ENCODE measurements at places on chromosomes 3 and 15.

DNA sequence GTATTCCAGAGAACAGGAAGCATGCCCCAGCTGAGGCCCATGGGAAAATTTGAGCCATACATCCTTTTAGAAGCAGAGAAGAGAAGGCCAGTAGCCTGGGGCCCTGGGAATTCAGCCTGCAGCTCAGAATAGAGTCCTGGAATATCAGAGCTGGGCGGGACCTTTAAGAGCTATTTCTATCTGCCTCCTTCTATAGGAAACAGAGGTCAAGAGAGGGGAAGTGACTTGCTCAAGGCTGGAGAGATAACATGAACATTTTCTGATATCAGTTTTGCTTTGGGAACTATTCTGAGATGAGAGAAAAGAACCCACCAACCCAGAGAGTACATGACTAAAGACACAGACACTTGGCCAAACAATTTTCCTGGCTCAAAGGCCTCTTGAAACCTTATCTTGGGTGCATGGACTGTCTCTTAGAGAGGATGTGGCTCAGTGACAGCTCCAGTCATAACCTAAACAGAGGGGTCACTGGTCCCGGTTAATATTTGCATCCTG lies 26.0 kb downstream of the MASP1 start:
- no peak for DNase-seq

DNA sequence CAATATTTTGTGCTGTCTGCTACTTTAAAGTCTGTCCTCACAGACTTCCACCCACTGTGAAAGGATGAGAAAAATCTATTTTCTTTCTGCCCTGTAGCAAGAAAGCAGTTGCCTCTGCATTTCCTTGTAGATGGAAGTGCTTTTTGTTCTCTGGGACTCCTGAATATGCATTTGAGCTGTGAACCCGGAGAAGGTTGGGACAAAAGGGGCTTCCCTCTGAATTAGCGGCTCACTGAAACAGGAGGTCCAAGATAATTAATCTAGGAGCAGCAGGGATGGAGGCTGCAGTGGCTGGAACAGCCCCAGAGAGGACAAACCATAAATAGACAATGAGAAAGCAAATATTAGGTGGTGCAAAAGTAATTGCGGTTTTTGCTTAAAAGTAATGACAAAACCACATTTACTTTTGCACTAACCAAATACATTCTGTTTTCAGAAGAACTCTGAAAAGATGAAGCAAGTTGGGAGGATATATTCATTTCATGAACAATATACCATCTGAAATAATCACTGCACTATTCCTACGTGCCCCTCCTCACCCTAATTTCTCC lies 143.4 kb upstream of the KBTBD8 start:
- no peak for DNase-seq

DNA sequence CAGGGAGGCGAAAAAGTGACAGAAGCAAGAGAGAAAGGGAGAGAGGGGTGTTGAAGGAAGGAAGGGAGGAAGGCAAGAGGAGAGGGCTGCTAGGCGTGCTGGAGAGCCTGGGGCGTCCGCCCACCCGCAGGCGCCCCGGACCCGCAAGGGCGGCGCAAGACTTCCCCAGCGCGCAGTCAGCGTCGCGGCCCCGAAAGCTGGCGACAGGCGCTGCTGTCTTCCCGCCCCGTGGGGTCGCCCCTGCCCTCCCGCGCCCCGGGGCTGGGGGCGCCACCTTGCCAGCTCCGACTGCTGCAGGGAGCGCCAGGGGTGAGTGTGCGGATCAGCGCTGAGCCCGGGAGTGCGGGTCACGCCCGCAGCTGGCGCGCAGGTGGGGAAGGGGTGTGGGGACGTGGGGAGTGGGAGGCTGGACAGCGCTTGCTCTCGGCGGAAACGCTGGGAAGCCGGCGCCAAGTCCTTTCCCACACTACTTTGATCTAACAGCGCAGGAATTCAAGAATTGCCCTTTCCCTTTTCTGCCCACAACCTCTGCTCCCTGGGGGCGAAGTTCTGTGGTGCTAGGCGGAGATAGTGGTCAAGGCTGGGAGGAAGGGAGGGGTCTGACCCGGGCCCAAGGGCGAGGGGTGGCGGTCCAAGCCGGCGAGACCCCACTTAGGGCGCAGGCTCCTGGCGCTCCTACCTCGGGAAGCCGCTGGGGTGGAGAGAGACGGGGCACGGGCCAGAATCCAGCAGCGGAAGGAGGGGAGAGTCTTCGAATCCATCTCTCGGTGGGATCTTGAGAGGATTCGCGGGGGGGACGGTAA lies 266.1 kb downstream of the CGGBP1 start:
- no peak for DNase-seq

DNA sequence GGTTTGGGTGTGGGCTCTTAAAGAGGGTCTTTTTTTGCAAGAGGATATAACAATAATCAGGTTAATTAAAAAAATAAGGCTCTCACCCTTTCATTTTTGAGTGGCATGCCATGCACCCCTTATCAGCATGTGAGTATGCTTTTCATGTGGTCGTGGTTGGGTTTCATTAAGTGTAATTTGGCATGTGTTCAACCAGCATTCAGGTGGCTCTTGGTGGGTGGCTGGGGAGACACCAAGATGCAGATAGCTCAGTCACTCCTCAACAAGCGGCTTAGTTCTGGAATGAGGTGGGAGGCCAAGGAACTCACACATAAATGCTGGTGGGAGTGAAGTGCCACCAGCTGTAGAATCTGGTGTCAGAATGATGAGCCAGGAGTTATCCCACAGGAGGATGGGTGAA lies 66.8 kb downstream of the FLNB start:
- DNase-seq = no peak

DNA sequence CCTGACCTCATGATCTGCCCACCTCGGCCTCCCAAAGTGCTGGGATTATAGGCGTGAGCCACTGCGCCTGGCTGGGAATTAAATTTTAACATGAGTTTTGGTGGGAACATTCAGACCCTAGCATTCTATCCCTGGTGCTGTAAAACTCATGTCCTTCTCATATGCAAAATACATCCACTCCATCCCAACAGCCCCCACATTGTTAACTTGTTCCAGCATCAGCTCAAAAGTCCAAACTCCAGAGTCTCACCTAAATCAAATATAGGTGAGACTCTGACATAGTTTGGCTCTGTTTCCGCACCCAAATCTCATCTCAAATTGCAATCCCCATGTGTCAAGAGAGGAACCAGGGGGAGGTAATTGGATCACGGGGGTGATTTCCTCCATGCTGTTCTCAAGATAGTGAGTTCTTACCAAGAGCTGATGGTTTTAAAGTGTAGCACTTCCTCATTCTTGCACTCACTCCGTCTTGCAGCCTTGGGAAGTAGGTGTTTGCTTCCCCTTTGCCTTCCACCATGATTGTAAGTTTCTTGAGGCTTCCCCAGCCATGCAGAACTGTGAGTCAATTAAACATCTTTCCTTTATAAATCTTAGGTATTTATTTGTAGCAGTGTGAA lies 96.2 kb upstream of the PLCL2 start:
- DNase-seq = no peak

GRCh38 chr3:72042397-72043203 lies 257.7 kb upstream of the PROK2 start:
- no peak for DNase-seq

GRCh38 chr15:68815598-68815997 lies 5.1 kb downstream of the ANP32A start:
- no peak for DNase-seq

DNA sequence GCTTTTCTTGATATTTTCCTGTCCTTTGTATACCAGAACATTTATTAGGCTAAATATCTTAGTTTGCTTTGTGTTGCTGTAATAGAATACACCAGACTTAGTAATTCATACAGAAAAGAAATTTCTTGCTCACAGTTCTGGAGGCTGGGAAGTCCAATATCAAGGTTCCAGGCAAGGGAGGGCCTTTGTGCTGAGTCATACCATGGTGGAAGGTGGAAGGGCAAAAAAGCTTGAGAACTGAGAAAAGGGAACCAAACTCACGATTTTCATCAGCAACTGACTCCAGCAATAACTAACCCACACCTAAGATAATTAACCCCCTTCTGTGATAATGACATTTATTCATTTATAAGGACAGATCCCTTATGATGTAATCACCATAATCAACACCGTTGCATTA lies 496.9 kb upstream of the SUCLG2 start:
- no peak for DNase-seq

DNA sequence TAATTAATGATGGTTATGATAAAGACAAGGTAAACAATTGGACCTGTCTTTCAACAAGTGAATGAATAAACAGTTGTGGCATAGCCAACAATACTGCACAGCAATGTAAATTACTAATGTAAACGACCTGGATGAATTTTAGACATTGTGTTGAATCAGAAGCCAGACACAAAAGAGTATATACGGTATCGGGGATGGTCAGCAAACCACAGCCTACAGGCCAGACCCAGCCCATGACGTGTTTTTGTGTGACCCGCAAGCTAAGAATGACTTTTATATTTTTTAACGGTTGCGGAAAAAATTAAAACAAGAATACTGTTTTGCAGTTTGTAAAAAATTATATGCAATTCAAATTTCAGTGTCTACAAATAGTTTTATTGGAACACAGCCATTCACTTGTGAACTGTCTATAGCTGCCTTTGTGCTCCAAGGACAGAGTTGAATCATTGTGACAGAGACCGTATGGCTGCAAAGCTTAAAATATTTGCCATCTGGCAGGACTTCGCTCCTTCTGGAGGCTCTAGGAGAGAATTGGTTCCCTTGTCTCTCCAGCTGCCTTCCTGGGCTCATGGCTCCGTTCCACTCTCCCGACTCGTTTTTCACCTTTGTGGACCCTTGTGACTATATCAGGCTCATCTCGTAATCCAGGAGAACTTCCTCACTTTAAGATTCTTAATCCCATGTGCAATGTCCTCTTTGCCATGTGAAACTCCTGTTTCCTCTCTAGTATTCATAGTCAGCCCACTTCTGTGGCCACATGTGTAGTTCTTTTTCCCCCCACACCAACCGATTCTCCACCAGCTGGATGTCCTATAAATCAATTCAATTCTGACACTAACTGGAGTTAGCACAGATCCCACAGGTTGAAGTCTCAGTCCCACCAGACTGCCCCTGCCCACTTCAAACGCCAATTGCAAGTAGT lies 72.7 kb downstream of the CMTM8 start:
- DNase-seq = no peak

DNA sequence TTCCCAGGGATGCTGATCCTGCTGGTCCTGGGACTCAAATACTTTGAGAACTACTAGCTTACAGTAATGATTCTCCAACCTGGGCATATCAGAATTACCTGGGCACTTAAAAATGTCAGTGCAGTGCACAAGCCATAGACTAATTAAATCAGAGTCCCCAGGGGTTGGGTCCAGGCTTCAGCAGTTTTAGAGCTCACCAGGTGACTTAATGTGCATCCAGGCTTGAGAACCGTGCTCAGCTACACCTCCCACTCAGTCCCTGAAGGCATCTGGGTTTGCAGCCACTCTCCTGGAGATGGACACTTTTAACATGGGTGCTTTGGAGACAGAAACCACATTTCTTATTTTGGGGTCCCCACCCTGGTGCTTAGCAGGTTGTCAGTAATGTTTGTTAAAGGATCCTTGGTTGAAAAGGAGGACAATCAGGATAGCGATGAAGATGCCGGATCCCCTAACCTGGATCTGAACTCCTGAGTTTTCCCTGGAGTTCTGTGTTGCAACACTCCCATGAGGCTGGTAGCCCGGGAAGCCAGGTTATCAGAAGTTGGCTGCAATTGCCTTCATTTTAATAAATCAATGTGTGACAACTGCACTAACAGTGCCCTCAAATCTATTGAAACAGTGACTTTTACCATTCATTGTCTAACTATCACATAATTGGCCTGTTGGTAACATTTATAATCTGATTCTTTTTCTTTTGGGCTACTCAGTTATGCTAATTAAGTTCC lies 48.1 kb downstream of the BFSP2 start:
- no peak for DNase-seq

DNA sequence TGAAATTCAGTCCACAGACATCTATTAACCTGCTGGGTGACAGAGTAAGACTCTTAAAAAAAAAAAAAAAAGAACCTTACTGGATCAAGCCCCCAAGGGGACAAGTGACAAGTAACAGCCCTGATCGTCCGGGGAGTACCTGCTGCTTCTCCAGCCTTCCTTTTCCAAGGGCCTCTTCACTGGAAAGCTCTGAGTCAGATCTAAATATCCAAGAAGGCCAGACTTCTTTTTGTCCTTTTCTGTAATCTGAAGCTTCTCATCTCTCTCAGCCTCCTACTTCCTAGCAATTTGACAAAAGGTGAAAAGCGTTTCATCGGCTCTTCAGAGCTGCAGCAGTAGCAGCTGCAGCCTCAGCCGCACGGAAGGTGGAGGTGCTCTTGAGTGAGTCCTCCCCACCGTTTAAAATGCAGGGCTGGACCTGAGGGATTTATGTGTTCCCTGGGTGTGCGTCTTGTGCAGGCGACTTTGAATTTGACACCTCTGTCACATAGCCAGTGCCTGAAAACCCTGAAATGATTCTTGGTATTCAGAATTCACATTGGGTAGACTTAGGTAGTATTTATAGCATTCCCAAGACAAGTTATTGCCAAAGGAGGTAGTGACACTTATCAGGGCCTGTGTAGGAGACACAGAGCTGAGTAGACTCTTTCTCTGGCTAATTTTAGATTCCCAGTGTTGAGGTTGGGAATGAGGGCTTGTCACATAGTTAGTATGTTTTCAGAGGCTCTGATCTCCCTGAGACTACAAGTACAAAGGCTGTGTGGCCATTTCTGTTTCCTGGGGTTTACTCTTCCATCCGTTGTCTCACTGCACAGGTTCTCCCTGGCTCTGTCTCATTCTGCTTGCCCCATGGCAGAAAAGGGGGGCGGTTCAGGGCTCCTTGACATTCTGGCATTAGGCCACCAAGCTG lies 291.2 kb upstream of the C2CD4B start:
- no peak for DNase-seq

- DNase-seq = no peak
These were observed 60.7 kb downstream of the CAPN7 start for GRCh38 chr3:15266510-15267376.

GRCh38 chr3:187758318-187758955 lies 13.2 kb upstream of the BCL6 start:
- no peak for DNase-seq

GRCh38 chr15:23588268-23588667 lies 22.8 kb downstream of the MKRN3 start:
- no peak for DNase-seq

GRCh38 chr3:148332509-148332908 lies 365.2 kb upstream of the AGTR1 start:
- no peak for DNase-seq

DNA sequence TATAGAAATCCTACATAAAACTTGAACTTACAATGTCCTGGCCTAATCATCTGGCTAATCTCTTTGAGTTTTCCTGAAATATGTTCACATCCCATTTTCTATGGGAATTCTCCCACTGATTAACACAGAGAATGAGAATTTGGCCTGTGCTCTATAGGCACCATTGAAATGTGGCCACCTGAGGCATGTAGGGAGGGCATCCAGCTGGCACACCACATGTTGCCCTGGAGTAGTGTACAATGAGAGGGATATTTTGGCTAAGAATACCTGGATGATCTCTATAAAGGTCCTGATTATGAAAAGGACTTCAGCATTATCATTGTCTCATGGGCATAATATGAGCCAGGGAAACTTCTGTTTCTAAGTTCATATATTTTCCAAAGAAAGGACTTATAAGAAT lies 324.0 kb downstream of the ZBTB20 start:
- no peak for DNase-seq

GRCh38 chr3:89912031-89912430 lies 804.6 kb downstream of the EPHA3 start:
- DNase-seq = no peak

All from MM.1S (cell line).